ENCODE measurements at places on chromosomes 1 and 21. TPM values are rescaled to one million over a fixed set of nuclear protein-coding genes. Genes with fewer than 3 reads are reported as not detected.

DNA sequence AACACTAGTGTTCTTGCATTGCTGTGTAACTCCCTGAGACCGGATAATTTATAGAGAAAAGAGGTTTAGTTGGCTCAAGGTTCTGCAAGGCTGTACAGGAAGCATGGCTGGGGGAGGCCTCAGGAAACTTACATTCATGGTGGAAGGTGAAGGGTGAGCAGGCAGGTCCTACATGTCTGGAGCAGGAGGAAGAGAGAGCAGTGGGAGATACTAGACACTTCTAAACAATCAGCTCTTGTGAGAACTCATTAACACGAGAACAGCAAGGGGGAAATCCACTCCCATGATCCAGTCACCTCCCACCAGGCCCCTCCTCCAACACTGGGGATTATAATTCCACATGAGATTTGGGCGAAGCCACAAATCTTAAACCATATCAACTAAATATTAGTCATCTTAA is 30.1 kb downstream of the RNF2 start:
- no peaks in the 10 kb centered on the region for H3K36me3 ChIP-seq
- H3K27ac ChIP-seq: no peak overlapping the region
- DNase-seq: no peak
- no peaks in the 10 kb centered on the region for H3K27me3 ChIP-seq
- no peak overlapping the region for H3K4me3 ChIP-seq
- peaks cover 32% of the 10 kb centered on the region for H3K4me1 ChIP-seq

DNA sequence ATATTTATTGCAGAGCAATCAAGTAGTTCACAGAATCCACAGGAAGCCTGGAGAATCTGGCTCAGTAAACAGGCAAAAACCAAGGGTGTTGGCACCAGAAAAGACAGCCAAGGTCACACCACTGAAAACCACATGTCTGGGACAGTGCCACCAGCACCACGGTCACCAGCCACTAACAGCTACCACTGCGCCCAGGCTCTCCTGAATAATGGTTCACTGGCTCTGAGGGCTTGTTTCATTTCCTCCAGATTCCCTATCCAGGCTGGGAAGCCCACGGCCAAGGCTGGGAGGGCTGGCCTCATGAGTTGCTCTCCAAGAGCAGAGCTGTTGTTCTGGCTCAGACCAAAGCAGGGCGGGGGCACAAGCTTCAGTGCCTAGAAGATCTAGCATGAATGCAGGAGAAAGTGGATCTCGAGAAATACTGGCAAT is 54.5 kb upstream of the PTGFRN start:
- no peak overlapping the region for H3K4me3 ChIP-seq
- H3K4me1 ChIP-seq: peaks cover 8% of the 10 kb centered on the region
- H3K27me3 ChIP-seq: peaks cover 2% of the 10 kb centered on the region
- H3K27ac ChIP-seq: no peak overlapping the region
- no peaks in the 10 kb centered on the region for H3K36me3 ChIP-seq
- no peak for DNase-seq

GRCh38 chr1:173062150-173062938 is 11.6 kb upstream of the TNFSF18 start:
- H3K27ac ChIP-seq: no peak overlapping the region
- no peaks in the 10 kb centered on the region for H3K36me3 ChIP-seq
- peaks cover 5% of the 10 kb centered on the region for H3K27me3 ChIP-seq
- no peak overlapping the region for H3K4me3 ChIP-seq
- DNase-seq: no peak
- H3K4me1 ChIP-seq: no peaks in the 10 kb centered on the region

GRCh38 chr1:222792744-222793143 is 22.1 kb upstream of the DISP1 start:
- H3K4me1 ChIP-seq: no peaks in the 10 kb centered on the region
- H3K27ac ChIP-seq: no peak overlapping the region
- no peak overlapping the region for H3K4me3 ChIP-seq
- peaks cover 7% of the 10 kb centered on the region for H3K27me3 ChIP-seq
- H3K36me3 ChIP-seq: no peaks in the 10 kb centered on the region

DNA sequence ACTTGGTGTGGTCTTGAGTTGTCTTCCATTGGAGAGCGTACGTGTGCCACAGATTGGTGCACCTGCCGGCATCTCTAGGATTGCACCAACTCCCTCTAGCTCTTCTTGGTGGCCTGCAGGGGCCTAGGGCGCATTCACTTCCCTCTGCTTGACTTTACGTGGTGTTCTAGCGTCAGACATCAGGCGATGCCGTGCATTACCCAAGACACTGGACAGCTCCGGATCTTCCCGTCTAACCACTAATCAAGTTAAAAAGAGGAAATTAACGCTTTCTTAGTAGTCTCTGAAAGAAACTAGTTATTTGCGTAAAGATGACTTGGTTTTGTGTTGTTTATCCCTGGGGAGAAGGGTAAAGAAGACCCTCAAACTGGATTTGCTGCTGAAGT is 510 bp upstream of the IL10RB start:
- peaks cover 8% of the 10 kb centered on the region for H3K36me3 ChIP-seq
- peaks cover 74% of the 10 kb centered on the region for H3K4me1 ChIP-seq
- H3K27ac ChIP-seq: peak overlapping the region; percentile 83
- DNase-seq: peak; percentile 13

DNA sequence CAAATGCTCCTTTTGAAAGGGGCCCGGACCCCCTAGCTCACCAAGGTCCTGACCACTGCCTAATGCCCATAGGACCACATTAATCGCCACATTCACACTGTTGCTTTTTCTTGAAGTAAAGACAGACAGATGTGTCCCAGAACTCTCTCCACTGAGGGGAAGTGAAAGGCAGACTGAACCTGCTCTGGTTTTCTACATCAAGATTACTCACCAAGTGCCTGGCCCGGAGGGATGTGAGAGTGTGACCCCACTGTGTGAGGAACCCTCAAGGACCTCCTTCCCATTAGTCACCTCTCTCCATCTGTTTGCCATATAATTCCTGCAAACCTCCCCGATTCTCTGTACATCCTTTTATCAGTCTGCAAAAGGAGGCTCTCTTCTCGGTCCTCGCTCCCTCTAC is 381.5 kb downstream of the OMA1 start:
- no peak for DNase-seq
- H3K27ac ChIP-seq: no peak overlapping the region
- no peaks in the 10 kb centered on the region for H3K4me1 ChIP-seq
- H3K36me3 ChIP-seq: no peaks in the 10 kb centered on the region

GRCh38 chr1:111234866-111235265 is 7.4 kb downstream of the CHI3L2 start:
- DNase-seq: no peak
- no peak overlapping the region for H3K27ac ChIP-seq
- no peak overlapping the region for H3K4me3 ChIP-seq
- peaks cover 35% of the 10 kb centered on the region for H3K36me3 ChIP-seq

GRCh38 chr1:19974822-19975416 is 4.5 kb downstream of the PLA2G2A start:
- peaks cover 5% of the 10 kb centered on the region for H3K27me3 ChIP-seq
- H3K4me3 ChIP-seq: no peak overlapping the region
- H3K4me1 ChIP-seq: no peaks in the 10 kb centered on the region

DNA sequence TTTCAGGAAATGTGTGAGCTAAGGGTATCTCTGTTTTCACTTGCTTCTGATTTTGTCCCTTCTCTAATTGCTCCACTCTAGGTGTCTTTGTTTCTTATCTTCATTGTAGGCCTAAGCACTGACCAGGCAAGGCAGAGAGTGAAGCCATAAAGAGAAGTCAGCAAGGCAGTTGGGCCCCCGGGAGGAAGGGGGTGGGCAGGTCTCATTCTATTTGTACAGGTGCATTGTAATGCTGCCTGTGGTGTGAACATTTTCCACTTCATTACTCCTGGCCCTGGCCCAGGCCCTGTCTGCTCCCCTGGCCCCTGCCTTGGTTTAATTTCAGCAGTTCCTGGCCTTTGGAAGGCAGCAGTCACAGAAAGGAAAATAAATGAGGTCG is 86.4 kb upstream of the JUN start:
- H3K27me3 ChIP-seq: peaks cover 3% of the 10 kb centered on the region
- no peak for DNase-seq
- no peak overlapping the region for H3K27ac ChIP-seq
- H3K36me3 ChIP-seq: peaks cover 5% of the 10 kb centered on the region
- H3K4me3 ChIP-seq: no peak overlapping the region

GRCh38 chr1:232172563-232172962 is 457.4 kb downstream of the SIPA1L2 start:
- no peak overlapping the region for H3K27ac ChIP-seq
- peaks cover 10% of the 10 kb centered on the region for H3K4me1 ChIP-seq
- DNase-seq: no peak
- peaks cover 4% of the 10 kb centered on the region for H3K27me3 ChIP-seq
- H3K36me3 ChIP-seq: no peaks in the 10 kb centered on the region

- peaks cover 33% of the 10 kb centered on the region for H3K4me1 ChIP-seq
- H3K36me3 ChIP-seq: no peaks in the 10 kb centered on the region
- H3K4me3 ChIP-seq: no peak overlapping the region
Observed at GRCh38 chr1:41875487-41875886, 43.2 kb downstream of the HIVEP3 start.

- peaks cover 5% of the 10 kb centered on the region for H3K27me3 ChIP-seq
- DNase-seq: no peak
- peaks cover 16% of the 10 kb centered on the region for H3K4me1 ChIP-seq
- H3K27ac ChIP-seq: peak overlapping the region; percentile 48
- peak overlapping the region; percentile 18 for H3K4me3 ChIP-seq
- H3K36me3 ChIP-seq: no peaks in the 10 kb centered on the region
Observed at GRCh38 chr1:170562646-170563338, 30.8 kb downstream of the GORAB start.

DNA sequence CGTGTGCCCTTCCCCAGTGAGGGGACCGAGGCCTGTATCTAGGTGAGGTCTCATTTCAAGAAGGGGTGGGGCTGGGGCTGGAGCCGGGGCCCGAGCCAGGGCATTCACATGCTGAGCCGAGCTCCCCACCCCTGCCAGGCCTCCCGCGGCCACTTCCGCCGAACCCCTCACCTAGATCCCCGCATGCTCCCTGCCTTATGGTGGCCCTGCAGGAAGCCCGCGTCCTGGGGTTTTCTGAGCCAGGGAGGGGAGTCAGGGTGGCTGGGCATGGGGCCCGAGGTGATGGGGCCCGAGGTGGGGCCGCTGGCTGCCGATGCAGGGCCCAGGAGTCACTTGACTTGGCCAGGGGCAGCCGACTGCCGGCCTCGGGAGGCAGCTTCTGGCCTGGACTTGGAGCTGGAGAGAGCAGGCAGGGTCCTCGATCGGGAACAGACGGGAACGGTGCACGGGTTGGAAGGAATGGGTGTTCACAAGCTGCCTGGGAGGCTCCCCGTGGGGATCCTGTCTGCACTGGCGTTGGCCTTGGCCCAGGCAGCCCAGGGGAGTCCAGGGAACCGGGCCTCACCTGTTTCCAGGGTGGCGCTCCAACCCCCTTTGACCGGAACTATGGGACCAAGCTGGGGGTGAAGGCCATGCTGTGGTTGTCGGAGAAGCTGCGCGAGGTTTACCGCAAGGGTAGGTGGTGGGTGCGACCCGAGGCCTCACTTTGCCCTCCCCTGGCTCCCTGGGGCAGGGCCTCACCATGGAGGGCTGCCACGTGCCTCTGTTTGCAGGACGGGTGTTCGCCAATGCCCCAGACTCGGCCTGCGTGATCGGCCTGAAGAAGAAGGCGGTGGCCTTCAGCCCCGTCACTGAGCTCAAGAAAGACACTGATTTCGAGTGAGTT is 13.6 kb downstream of the CFAP410 start:
- H3K36me3 ChIP-seq: no peaks in the 10 kb centered on the region
- H3K27me3 ChIP-seq: peaks cover 5% of the 10 kb centered on the region
- no peak overlapping the region for H3K4me3 ChIP-seq
- no peak overlapping the region for H3K27ac ChIP-seq
- no peak for DNase-seq

DNA sequence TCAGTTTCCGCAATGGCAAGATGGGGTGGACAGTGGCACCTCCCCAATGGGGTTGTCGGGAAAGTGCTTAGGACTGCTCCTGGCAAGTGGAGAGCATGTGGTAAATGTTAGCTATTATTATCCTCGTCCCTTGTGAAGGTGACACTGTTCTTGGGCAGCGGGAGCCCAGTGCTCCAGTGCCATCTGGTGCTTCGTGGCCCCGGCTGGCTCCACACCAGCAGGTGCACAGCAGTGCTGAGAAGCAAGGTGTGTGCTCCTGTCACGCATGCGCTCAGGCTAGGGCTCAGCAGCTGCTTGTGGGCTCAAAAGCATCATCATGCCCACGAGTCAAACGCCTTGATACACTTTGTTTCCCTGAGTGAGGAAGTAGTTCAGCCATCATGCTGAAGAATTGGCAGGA is 24.9 kb upstream of the KCNC4 start:
- DNase-seq: no peak
- H3K36me3 ChIP-seq: no peaks in the 10 kb centered on the region
- no peak overlapping the region for H3K4me3 ChIP-seq
- H3K4me1 ChIP-seq: no peaks in the 10 kb centered on the region

DNA sequence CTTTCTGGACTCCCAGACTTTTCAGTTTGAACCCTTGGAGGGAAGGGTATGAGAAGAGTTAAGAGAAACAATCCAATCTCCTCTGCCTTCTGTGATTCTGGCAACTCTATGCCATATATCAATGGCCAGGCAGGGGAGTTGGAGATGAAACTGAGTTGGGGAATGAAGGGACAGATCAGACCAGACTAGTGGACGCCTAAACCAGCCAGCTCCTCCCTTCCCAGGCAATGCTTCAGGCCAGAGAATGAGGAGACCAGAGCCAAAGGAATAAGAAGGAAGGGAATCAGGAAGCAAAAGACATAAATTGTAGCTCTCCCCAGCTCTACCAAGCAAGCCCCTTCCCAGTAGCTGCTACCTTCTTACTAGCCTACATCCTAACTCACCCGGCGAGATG is 22.7 kb downstream of the PLEKHA6 start:
- no peak for DNase-seq
- H3K4me3 ChIP-seq: no peak overlapping the region
- H3K27me3 ChIP-seq: peaks cover 2% of the 10 kb centered on the region

- H3K27me3 ChIP-seq: peaks cover 4% of the 10 kb centered on the region
- H3K4me3 ChIP-seq: no peak overlapping the region
- peaks cover 4% of the 10 kb centered on the region for H3K36me3 ChIP-seq
- H3K4me1 ChIP-seq: no peaks in the 10 kb centered on the region
Observed at GRCh38 chr1:230842801-230843200, 25.5 kb downstream of the C1orf198 start.

- DNase-seq: no peak
- H3K4me1 ChIP-seq: peaks cover 24% of the 10 kb centered on the region
- peaks cover 5% of the 10 kb centered on the region for H3K27me3 ChIP-seq
- H3K36me3 ChIP-seq: peaks cover 6% of the 10 kb centered on the region
Observed at GRCh38 chr1:59057211-59057694, 239.6 kb upstream of the FGGY start.

SUSD4 gene
- polyA plus RNA-seq: not detected

OR2M3 gene
- not detected for polyA plus RNA-seq

RPE65 gene
- not detected for polyA plus RNA-seq

FAAH gene
- polyA plus RNA-seq: 2.8 TPM

CNIH3 gene
- polyA plus RNA-seq: 1.7 TPM

FNDC10 gene
- polyA plus RNA-seq: 1.1 TPM

All from immature natural killer cell (primary cell).